ENCODE measurements at places on chromosomes 16 and 17.
A peak's percentile ranks its signal among the peaks of the same experiment; 100 is the strongest.

GRCh38 chr17:58289869-58290268 is 9.1 kb upstream of the MPO start:
- DNase-seq = no peak

- no peak for DNase-seq
Measured at GRCh38 chr16:26475596-26475995, 591.1 kb upstream of the C16orf82 start.

GRCh38 chr17:78249074-78249817 is 17.8 kb downstream of the TMEM235 start:
- peak; percentile 18 for DNase-seq

DNA sequence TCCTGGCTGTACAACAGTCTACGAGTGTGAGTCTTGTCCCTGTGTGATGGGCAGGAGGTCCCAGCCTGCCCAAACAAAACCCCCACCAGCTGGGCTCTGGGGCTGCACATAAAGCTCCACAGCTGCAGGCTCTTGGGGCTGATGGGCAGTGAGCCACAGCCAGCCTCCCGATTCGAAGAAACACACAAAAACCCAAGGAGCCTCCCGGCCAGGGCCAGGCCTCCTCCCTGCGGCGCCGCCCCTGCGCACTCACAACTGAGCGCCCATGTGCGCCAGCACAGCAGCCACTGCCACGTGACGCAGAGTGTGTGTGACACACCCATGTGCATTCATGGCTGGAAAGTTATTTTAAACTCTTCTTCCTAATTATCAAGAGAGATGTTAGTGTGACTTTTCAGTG is 30.6 kb upstream of the FAAP100 start:
- peak; percentile 39 for DNase-seq

- no peak for DNase-seq
Measured at GRCh38 chr17:19712436-19713004, 3.9 kb downstream of the SLC47A2 start.

DNA sequence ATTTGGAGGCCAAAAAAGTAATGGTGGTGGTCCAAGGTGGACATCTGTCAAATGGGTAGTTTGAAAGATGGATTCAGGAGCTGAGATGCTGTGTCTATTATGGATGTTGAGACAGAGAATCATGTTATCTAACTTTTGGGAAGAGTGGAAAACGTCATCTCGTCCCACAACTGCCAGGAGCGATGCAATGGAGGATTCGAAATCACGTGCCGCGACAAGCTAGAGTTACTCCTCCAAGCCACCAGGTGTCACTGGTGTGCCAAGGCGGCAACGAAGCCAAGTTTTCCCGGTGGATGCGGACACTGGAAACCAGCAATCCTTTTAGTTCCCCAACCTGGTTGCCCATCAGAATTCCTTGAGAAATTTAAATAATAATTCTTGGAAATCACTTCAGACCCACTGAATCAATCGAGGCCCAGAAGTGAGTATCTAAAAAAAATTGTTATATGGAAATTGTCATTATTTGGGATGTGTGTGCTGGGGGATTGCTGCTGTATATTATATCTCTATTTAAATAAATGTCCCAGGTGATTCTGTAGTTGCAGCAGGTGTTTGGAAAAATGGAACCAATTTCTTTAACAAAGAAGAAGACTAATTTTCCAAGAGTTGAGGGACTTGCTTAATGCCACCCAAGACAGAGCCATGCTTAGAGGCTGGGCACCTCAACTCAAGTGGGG is 206.1 kb downstream of the HAPSTR1 start:
- DNase-seq = peak; percentile 31

- DNase-seq = no peak
Measured at GRCh38 chr16:22035153-22035552, 27.2 kb downstream of the MOSMO start.

DNA sequence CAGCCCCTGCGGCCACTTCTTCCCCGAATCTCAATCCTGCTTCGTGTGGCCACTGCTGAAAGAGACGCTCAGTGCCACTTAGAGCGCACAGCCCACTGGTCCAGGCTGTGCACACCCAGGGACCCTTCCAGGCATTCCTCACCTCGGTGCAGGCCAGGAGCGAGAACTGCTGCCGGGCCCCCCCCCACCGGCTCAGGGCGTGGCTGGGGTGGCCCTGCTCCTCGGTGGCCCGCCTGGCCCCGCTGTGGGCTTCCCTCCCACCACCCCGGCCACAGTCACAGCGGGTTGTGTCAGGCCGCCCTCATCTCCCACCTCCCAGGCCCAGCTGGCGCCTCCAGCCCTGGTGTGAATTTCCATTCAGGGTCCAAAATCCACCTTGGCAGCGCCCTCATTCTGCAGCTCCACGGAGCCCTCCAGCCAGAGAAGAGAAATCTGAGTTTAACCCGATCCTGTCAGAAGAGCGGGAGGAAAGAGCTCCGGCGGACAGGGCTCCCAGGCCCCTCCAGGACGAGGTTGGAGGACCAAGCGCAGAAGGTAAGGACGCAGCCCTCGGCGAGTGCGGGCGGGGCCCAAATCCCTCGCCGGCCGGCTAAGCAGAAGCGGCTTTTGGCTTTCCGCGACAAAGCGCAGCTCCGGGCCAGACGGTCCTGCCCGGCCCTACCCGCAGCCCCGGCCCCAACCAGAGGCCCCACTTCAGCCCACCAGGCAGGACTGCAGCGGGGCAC is 12.0 kb downstream of the TBC1D16 start:
- peak; percentile 86 for DNase-seq
